ENCODE measurements at places on chromosomes 1 and 21.

GRCh38 chr1:72010094-72010431 is 272.3 kb downstream of the NEGR1 start:
- DNase-seq, result peak; percentile 85

DNA sequence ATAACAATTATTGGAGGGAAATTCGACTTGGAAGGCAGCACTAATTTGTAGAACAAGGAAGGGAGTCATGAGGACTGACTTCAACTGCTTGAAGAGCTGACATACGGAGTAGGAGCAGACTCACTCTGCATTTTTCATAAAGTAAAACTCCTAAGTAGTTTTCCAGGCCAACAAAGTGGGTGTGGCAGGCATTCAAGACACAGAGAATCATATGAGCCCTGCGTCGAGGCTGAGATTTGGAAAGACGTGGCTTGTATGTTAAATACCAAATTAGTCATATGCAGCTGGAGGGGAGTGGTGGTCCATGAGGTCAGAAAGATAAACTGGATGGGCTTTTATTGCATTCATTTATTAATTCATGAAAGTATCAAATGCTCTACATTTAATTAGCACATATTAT is 255.7 kb upstream of the JUN start:
- DNase-seq, result no peak

- DNase-seq, result no peak
These were observed 7.1 kb downstream of the PSRC1 start for GRCh38 chr1:109275706-109276345.

DNA sequence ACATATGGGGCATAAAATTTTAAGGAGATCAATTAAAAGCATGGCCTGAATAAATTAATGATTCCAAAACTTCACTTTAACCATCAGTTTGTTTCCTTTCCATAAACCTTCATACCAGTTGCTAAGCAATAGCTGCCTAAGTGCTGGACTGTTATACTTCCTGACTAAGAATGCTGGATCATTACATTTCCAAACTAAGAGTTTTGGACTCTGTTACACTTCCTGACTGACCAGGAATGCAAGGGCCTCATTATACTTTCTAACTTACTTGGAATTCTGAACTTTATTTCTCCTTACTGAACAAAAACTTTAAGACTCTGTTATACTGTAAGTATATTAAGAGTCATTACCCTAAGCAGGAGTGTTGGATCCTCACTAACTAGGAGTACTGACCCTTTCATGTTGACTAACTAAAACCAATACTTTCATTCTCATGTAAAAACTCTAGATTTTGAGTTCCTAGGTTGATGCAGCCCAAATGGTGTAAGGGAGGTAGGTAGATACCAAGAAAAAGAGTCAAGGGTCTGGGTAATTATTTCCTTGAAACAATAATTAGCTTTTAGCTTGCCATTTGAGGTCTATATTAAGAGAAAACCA is 118.2 kb downstream of the FAF1 start:
- DNase-seq, result no peak

- DNase-seq, result peak; percentile 16
These were observed 158.1 kb upstream of the COA6 start for GRCh38 chr1:234214911-234215892.

DNA sequence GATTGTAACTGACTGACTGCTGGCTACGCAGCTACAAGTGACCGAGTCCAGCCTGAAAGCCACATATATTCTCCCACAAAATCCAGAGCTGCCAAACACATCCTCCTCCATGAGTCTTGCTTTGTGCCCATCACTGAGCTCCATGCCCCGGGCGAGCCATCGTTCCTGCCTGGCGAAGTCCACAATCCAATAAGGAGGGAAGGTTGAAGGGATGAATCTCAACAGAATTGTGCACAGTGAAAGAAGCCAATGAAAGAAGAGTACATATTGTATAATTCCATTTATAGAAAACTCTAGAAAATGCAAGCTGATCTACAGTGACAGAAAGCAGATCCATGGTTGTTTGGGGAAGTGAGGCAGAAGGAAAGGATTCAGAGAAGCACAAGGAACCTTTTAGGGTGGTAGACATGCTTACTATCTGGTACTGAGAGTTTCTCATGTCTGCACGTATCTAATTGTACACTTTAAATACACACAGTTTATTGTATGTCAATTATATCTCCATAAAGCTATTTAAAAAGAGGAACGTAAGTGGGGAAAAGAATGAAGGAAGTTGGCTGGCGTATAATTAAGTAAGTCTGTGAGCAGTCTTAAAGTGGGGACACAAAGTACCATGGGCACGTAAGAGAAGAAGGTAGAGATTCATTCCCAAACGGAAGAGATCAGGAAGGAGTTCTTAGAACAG is 115.9 kb upstream of the JUN start:
- no peak for DNase-seq

DNA sequence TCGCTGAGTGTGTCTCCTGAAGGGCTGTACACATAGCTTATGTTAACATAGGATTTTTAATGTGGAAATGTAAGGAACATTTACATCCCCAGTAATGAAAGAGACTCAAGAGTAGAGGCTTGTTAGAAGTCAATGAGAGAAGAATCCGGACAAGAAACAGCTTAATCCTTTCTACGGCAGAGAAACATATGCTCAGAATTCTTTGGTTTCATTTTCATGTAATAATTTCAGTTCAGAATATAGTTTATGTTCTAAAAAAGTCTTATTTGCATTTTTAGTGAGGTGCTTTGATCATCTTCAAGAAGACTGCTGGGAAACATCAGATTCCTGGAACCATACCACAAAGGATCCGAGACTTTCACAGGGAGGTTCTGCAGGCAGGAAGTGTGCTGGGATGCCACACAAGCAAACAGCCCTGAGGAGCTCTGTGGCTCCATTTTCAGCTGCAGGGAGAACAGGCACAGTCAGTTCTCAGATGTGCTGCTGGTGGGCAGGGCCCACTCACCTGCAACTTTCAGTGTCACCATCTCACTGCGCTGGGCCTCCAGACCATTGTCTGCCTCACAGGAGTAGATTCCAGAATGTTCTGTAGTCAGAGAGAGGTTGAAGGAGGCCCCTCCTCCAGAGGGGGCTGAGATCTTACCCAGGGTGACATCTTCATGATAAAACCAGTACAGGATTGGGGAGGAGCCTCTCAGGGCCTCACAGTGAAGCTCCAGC is 28.4 kb downstream of the FCRL5 start:
- DNase-seq, result no peak

DNA sequence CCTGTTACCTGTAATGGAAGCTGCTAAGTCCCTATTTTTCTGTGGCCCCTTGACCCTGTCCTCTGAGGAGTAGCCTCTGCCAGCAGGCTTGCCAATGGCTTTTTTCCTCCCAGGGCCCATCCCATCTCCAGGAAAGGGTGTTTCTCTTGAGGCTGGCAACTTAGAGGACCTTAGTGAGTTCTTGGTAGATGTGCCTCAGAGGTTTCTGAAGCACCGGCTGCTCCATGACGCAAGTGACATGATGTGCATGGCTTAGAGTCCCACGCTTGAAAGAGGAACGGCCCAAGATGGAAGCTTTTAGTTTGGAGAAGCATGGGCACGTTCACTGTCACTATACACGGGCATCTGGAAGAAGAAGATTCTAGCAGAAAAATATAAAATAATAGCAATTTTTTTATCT is 63.0 kb downstream of the TGFB2 start:
- DNase-seq, result no peak

- DNase-seq, result no peak
These were observed 28.4 kb upstream of the NPPB start for GRCh38 chr1:11886986-11887665.

GRCh38 chr1:208837242-208837641 is 593.1 kb upstream of the PLXNA2 start:
- DNase-seq, result peak; percentile 98

DNA sequence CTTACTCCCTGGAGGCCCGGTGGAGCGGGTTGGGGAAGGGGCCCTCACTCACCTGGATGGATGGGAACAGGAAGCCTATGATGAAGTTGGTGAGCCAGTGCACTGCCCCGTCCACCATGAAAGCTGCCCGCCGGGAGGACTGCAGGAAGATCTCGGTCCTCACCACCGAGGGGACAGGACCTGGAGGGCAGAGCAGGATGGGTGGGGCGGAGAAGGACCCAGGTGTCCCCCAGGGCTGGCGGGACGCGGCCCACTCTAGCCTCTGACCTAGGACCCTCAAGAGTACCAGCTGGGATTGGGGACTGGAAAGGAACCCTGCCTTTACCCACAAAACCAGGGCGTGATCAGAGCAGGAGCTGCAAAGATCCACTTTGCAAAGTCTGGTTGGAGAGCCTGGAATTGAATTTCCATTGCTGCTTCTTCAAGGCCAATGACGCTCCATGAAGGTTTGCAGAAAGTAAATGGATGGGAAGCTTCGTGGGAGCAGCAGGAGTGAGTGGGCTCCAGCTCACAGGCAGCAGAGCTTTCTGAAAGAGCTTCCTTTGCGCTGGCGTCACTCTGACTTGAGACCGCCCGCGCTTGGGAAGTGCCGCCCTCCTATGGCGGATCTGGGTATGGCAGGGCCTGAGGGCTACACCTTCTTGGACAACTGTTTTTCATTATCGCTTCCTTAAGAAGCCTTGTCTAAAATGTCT is 21.4 kb downstream of the SLC2A7 start:
- peak; percentile 21 for DNase-seq

DNA sequence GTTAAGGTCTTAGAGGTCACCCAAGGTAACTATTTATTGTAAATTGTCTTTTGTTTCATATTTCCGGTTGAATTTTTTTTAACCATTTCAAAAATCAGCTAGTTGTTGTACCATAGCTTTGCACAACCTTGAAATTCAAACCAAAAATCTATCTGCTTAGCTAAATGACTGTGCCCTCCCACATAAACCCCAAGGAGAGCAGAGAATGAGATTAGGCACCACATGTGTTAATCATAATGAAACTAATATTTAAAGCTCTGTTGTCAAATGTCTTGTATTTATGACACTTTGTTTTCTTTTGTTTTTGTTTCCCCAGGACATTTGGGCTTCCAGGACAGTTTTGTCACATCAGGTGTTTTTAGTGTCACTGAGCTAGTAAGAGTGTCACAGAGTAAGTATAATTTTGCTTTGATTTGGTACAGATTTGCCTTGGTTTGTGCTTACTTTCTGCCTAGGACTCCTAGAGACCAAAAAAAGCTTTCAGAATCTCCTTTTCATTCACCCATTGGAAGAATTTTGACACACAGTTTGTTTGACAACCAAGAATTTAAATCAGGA is 249.9 kb downstream of the NFIA start:
- no peak for DNase-seq

GRCh38 chr1:82503822-82504221 is 703.1 kb downstream of the ADGRL2 start:
- DNase-seq, result no peak

DNA sequence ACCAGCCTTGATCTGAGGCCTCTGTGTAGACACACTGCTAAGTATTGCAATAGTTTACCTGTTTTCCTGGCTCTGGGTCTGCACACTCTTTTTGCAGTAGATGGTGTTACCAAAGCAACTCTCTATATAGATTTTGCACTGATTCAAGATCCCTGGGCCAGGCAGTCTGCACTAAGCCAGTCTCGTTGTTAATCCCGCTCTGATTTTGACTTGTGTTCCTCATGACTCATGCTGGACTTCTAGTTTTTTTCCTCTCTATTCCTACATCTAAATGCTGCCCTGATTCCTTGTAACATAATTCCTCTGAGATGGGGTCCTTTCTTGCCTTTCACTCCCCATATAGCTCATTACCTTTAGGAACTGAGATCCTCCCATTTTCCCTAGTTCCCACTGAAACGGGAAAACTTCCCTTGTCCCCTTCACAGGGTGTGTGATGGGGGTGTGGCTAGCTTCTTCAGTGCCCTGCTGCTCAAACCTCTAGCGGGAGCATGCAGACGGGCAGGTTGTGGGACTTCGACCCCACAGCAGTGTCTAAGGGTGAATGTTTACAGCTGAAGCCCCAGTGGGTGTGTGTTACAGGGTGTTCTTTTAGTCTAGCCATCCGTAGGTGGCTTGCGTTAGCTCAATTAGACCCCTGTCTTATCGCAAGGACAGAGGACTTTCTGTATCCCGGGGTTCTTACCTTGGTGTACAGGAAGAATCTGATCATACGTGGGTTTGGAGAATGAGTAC is 106.5 kb upstream of the RAB3GAP2 start:
- DNase-seq, result no peak

DNA sequence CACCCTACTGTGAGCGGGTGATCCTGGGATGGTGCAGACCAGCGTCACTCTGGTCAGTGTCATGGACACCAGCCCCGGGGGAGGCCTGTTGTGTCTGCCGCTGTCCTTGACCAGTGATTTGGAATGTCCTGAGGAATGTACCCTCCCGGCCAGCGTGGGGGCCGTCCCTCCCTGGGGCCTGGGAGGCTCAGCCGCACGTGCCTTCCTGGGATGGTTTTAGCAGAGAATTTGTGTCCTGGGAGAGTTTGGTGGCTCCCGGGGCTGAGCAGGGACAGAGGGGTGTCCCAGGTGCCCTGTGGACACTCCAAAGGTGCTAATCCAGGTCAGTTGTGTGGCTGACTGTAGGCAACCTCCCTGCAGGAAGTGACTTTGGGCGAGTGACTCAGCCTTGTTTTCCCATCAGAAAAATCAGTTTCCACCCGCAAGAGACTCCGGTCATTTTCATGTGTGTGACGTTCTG is 6.2 kb downstream of the ARHGEF16 start:
- DNase-seq, result no peak

DNA sequence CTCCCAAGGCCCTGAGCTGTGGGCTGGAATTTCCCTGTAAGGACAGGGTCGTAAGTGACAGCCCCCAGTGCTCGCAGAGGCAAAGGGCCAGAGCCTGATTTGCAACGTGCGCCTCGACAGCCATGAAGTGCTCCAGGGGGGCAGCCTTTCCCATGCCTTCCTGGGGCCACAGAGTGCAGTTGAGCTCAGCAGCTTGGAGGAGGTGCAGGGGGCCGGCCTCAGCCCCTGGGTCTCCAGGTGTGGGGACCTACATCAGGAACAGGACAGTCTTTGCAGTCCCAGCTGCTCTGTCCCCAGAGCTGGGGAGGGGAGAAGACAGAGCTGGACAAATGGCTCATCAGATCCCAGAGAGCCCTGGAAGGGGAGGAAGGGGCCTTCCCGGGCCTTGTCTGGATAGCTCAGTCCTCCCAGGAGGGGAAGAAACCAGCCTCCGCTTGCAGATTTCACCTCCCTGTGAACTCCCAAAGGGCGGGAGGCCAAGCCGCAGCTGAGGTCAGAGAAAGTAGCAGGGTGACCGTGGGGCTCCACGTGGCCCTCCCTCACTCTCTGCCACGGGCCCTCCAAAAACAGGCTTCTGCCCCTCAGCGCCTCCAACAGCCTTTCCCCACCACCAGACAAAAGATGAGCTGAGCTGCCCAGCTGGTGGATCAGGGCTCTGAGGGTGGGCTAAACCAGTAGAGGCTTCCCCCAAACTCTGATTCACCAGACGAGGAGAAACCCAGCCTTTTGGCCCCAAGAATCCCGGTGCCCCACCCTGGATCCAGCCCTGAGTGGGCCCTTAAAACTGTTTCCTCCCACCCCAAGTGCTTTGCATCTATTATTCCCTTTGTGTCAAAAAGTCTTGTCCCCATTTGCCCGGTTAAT is 76.5 kb downstream of the DHRS3 start:
- DNase-seq, result no peak

GRCh38 chr21:26945916-26946675 is 20.8 kb downstream of the ADAMTS5 start:
- DNase-seq, result no peak

GRCh38 chr1:49906365-49906764 is 117.4 kb downstream of the AGBL4 start:
- no peak for DNase-seq
